ENCODE measurements at places on chromosomes 7 and 10.

- no peak for DNase-seq
Measured at GRCh38 chr10:36109399-36110023, 467.4 kb upstream of the FZD8 start.

DNA sequence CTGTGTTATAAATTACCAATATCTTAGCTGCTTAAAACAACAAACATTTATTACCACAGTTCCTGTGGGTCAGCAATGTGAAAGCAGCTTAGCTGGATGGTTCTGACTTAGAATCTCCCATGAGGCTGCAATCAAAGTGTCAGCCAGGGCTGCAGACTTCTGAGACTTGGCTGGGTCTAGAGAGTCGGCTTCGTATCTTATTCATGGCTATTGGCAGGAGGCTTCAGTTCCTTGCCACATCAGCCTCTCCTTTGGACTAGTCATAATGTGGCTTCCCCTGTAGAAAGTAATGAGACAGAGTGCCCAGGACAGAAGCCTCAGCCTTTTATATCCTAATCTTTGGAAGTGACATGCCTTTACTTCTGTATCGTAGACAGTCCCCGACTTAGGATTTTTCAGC, 27.3 kb downstream of the RALA start:
- DNase-seq = peak; percentile 67

DNA sequence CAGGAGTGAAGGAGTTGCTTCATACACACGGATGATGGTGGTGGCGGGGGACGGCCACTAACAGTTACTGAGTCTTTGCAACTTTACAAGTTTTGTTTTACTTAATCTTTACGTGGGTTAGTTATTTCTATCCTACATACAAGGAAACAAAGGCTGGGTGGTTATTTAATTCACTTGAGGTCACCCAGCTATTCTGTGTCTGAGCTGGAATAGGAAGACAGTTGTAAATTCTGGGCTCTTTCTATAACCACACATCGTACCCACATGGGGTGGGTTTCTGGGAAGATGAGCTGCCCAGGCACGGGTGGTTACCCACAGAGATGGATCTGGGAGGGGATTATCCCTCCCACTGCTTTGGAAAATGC, 137.9 kb downstream of the ANLN start:
- no peak for DNase-seq

DNA sequence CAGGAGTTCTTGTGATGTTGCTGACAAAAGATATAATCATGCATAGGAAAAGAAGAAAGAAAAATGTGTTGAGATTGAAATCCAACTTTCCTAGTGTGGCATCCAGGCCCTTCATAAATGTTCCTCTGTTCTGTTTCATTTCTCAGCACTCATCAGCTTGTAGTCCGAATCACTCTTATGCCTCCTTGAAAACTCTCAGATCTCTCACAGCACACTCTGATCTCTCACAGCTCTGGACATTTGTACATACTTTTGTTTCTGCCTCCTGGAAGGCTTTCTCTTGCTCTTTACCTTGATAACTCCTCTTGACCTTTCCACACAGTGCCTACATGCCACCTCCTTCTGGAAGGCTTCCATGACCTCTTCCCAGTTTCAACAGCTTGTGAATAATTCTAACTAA, 409.0 kb upstream of the LRRN3 start:
- no peak for DNase-seq
